K562 (cell line): ENCODE measurements at places on chromosomes 5 and 9.

DNA sequence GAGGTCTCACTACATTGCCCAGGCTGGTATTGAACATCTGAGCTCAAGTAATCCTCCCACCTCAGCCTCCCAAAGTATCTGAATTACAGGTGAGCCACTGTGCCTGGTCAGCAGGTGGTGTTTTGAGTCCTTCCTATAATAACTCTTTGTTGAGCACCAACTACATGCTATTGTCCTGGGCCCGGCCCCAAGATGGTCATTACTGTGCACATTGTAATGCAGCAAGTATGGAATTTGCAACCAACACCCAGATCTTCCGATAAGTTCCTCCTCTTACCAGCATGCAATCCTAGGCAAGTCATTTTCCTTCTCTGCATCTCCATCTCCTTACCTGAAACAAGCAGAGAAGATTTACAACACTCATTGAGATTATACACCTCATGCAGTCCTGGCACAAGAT, 510.3 kb upstream of the KLF4 start:
- no peak for DNase-seq

GRCh38 chr5:147426640-147427327, 83.1 kb downstream of the DPYSL3 start:
- DNase-seq, result no peak

- DNase-seq, result peak; percentile 9
Measured at GRCh38 chr9:115593587-115594091, 475.7 kb upstream of the TNC start.

GRCh38 chr9:32378496-32378895, 5.9 kb upstream of the ACO1 start:
- peak; percentile 29 for DNase-seq
